ENCODE measurements at places on chromosomes 12 and 14. TPM values are rescaled to one million over a fixed set of nuclear protein-coding genes. Genes with fewer than 3 reads are reported as not detected.

Gene KIF5A
- 1.4 TPM for total RNA-seq

Gene FOXN4
- not detected for total RNA-seq

GRCh38 chr12:123119808-123120207 lies 31.1 kb downstream of the PITPNM2 start:
- no peak for DNase-seq

Gene MMP17
- 27.5 TPM for total RNA-seq

DNA sequence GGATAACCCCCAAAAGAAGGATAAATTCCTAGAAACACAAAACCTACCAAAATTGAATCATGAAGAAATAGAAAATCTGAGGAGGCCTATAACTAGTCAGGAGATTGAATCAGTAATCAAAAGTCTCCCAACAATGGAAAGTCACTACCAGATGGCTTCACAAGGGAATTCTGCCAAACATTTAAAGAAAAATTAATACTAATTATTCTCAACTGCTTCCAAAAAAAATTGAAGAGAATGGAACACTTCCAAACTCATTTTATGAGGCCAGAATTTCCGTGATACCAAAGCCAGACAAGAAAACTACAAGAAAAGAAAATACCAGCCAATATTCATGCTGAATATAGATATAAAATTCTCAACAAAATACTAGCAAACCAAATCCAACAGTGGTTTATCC lies 7.8 kb upstream of the ABCC9 start:
- DNase-seq, result no peak

DNA sequence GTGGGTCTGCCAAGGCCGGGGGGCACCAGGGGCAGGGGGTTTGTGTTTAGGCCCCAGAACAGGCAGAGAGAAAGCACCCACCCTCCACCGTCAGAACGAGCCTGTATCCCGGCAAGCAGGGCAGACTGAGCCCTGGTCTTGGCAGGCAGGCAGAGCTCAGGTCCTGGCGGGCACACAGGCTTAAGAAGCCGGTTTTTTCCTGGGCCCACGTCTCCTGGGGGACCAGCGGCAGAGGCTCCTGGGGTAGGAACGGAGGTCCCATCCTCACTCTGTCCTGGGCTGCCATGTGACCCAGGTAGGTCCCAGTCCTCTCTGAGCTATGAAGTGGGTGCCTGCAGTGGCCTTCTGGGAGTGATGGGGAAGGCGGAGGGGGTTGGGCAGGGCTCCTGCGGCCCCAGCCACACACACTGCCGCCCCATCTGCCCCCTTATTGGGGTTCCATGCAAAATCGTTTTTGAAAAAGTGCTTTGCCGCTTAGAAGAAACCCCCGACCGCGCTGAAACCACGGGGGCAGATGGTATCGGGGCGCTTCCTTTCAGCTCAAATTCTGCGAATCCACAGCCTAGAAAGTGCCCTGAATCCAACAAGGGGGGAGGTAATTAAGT lies 24.2 kb downstream of the SH2B3 start:
- DNase-seq, result no peak

- DNase-seq, result no peak
Observed at GRCh38 chr12:32419520-32419960, 20.2 kb downstream of the FGD4 start.

DNA sequence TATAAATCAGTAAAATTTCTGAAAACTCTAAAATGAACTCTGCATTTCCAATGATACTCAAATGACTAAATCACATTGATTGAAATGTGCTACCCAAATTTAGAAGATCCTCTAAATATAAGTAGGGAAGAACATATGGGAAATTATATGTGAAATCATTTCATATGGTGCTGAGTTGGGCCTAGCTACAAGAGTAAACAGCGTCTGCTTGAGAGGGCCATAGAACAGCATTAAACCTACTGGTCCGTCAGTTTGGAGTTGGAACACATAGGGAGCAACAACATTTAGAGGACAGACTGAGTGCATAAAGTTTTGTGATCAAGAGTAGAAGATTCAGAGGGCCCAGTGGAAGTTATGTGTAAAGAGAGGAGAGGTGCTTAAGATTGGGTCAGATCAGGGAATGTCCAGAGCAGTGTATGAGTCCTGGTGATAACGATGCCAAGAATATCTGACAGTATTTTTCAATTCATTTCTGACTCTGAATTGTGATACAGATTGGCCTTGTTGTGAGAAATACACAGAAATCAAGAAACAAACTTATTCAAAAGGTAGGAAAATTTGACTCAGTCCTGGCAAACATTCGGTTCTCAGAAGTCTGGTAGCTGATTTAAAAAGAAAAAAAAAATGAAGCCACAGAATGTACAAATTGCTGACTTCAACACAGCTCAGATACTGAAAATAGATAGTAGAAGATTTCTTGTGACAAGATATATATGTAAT lies 362.2 kb downstream of the CCDC91 start:
- DNase-seq, result no peak

DNA sequence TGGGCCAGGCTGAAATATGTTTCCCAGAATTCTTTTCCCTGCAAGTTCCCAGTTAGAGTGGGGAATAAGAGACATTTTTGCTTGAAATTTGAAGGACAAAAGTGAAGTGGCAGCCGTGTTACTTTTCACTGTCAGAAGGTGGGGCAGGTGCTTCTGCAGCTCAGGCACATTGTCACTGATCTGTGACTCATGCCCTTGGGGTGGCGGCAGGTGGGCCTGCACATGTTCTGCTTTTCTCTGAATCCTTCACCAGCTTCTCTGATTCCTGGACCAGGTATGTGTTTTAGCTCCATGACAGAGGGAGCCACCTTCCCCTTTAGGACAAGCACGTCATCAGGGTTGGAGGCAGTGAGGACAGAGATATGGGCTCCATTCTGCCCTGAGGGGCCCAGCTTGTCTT lies 11.7 kb upstream of the KCNA5 start:
- DNase-seq, result no peak

Gene LHX5
- total RNA-seq, result not detected

DNA sequence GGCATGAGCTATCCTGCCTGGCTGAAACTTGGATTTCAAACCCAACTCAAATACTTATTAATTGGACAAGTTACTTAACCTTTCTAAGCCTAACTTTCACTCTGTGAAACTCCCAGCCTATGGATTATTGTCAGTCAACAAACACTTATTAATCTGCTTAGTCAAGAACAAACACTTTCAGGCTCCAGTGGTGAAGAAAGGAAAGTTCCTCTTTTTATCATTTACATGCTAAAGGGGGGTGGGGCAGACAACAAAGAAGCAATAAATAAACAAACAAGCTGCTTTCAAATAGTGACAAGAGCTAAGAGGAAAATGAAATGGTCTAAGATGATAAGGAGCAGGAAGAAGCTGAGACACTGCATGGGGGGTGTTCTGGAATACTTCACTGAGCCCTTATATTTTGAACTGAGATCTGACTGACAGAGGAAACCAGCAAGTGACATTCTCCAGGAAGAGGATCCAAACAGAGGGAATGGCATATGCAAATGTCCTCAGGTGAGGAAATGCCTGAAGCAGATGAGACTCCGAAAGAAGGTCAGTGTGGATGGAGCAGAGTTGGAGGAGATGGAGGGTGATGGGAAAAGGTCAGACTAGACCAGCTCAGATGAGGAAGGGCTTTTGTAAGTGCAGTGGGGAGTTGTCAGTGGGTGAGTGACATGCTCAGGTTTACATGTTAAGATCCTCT lies 259.6 kb downstream of the ITPR2 start:
- DNase-seq, result no peak

Gene SRGAP1
- 35.9 TPM for total RNA-seq

Gene CYP27B1
- total RNA-seq, result 1.6 TPM

DNA sequence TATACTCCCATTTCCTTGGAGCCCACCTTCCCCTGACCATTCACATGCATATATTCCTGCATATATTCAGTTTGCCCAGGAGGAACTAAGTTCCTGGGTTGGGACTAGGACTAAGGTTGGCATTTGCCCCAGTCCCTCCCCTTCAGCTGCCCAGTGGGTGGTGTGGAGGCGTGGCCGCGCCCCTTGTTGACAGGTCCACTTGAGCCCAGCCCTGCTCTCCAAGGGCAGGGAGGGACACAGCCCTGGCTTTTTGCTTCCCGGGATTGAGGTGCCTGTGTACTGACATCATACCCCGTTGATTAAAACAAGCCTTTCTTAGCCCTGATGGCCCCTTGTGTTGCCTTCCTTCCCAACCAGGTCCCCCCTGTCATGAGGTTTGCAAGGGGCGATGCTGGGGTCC lies 7.3 kb downstream of the ERBB3 start:
- DNase-seq, result no peak

Gene MDGA2
- not detected for total RNA-seq

- DNase-seq, result no peak
Observed at GRCh38 chr12:68263366-68263765, 10.0 kb upstream of the IL22 start.

DNA sequence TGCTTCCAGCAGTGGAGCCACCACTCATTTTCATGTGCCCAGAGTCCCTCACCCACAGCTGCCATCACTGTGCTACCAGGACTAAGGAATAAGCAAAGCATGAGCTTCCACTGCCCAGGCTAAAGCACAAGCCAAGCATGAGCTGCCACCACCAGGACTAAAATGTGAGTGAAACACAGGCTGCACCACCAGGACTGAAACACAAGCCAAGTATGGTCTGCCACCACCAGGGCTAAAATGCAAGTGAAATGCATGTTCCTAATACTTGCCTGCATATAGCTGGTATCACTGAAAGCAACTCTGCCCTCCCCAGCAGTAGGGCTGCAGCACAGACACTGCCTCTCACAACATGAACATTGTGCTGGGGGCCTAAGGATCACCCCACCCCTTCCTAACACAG lies 30.0 kb downstream of the CEP83 start:
- DNase-seq, result peak; percentile 3

Gene CLEC7A
- not detected for total RNA-seq

- DNase-seq, result no peak
Observed at GRCh38 chr12:66055837-66056319, 74.7 kb downstream of the LLPH start.

Gene KCNC2
- total RNA-seq, result not detected

Gene GCH1
- total RNA-seq, result 0.41 TPM

GRCh38 chr14:99737956-99738667 lies 54.0 kb downstream of the CYP46A1 start:
- no peak for DNase-seq

- DNase-seq, result no peak
Observed at GRCh38 chr14:99649643-99650042, 4.7 kb downstream of the HHIPL1 start.

Gene PAX9
- 0.29 TPM for total RNA-seq

DNA sequence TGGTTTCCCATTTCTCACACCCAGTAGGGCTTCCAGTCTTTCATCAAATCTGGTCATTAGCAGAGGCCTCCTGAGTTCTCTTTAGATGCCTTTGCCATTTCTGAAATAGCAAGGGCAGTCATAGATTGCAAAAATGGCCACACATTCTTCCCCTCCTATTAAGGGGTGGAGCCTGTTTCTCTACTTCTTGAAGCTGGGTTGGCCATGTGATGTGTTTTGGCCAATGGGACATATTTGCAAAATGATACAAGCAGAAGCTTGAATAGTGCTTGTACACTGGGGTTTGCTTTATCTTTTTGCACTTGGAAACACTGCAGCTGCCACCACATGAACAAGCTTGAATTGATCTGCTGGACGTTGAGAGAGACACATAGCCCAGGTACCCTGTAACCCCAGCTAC lies 109.3 kb downstream of the VRK1 start:
- DNase-seq, result no peak

GRCh38 chr14:35858521-35859209 lies 32.5 kb downstream of the BRMS1L start:
- peak; percentile 62 for DNase-seq

DNA sequence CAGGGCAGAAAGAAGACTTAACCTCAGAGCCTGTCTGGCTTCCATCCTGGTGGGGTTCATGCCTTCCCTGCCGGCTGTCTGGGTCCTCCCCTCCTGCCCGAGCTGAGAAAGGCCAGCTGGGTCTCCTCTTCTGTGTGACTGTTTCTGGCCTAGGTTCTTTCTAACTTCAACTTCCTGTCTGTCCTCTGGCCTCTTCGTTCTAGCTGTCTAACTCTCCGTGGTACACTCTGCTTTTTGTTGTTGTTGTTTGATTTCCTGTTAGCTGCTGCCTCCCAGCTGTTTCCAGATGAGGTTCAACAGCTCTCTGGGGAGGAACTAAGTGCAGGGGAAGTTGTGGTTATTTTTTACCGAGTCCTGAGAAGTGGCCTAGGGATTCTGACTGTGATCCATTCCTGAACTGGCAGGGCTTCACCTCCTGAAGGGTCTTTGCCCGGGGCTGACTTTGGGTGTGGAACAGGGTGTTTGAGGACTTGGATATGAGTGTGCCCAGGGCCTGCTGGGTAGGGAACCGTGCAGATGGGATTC lies 3.2 kb downstream of the MLXIP start:
- peak; percentile 35 for DNase-seq

Gene DNM1L
- total RNA-seq, result 57.5 TPM

DNA sequence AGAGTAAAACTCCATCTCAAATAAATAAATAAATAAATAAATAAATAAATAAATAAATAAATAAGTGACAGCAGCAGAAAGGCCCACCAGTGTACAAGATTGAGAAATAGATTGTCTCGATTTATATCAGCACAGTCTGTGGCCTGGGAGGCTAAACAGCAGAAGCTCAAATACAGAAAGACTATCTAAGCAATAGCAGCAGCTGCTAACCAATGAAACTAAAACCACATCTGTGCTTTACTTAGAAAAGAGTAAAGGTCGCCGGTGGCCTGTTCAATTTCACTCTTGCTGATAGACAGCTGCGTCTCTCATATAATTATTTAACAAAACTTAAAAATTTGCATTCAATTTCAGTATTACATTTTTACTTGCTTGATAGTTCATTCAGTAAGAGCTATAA lies 325.7 kb downstream of the CEP128 start:
- no peak for DNase-seq

Gene HOXC10
- total RNA-seq, result 1.4 TPM

Gene IL26
- not detected for total RNA-seq

DNA sequence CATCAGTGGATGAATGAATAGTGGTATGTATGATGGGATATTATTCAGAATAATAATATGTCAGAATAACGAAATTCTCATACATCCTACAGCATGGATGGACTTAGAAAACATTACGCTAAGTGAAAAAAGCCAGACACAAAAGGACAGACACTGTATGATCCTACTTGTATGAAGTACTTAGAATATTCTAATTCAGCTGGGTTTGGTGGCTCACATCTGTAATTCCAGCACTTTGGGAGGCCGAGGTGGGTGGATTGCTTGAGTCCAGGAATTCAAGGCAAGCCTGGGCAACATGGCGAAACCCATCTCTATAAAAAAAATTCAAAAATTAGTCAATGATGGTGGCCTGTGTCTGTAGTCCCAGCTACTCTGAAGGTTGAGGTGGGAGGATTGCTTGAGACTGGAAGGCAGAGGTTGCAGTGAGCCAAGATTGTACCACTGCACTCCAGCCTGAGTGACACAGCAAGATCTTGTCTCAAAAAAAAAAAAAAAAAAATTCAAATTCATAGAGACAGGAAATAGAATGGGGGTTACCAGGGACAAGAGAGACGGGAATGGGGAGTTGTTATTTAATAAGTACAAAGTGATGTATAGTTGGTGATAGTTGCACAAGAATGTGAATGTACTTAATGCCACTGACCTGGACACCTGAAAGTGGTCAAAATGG lies 132.3 kb downstream of the CHST11 start:
- DNase-seq, result no peak

- no peak for DNase-seq
Observed at GRCh38 chr14:58668848-58669480, 31.2 kb downstream of the DACT1 start.

Measured in HFFc6 (cell line).